ENCODE measurements at places on chromosomes 5 and 9.

- no peak for DNase-seq
Observed at GRCh38 chr5:9544502-9545135, 1.3 kb downstream of the SEMA5A start.

GRCh38 chr5:56564541-56565282, 250.6 kb upstream of the MAP3K1 start:
- DNase-seq, result no peak

DNA sequence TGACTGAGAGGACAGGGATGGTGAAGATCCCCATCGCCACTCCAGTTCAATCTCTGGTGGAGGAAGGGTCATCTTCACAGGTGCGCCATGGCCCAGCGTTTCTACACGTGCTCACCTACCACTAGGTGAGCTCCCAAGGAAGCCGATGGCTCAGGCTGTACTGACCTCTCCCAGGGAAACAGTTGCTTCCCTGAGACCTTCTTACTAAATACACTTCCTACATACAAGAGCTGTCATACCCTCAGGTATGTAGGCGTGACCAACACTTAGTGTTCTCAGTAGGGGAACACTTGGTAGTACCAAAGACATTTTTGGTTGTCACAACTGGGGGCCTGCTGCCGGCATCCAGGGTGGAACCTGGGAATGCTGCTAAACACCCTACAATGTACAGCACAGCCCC, 75.2 kb downstream of the TENT4A start:
- DNase-seq, result no peak

- DNase-seq, result peak; percentile 99
Observed at GRCh38 chr9:8733131-8733954, 933.8 kb upstream of the DMAC1 start.

Data from NCI-H2227 treated with DMSO at 0.1 percent for 48 hours (cell line).